ENCODE measurements at places on chromosomes 3 and 15. TPM values are rescaled to one million over a fixed set of nuclear protein-coding genes. Genes with fewer than 3 reads are reported as not detected.

GRCh38 chr15:64501396-64501715 lies 41.0 kb downstream of the ZNF609 start:
- H3K4me1 ChIP-seq = peaks cover 3% of the 10 kb centered on the region
- H3K36me3 ChIP-seq = peaks cover 29% of the 10 kb centered on the region
- no peak for DNase-seq
- H3K4me3 ChIP-seq = no peak overlapping the region

DNA sequence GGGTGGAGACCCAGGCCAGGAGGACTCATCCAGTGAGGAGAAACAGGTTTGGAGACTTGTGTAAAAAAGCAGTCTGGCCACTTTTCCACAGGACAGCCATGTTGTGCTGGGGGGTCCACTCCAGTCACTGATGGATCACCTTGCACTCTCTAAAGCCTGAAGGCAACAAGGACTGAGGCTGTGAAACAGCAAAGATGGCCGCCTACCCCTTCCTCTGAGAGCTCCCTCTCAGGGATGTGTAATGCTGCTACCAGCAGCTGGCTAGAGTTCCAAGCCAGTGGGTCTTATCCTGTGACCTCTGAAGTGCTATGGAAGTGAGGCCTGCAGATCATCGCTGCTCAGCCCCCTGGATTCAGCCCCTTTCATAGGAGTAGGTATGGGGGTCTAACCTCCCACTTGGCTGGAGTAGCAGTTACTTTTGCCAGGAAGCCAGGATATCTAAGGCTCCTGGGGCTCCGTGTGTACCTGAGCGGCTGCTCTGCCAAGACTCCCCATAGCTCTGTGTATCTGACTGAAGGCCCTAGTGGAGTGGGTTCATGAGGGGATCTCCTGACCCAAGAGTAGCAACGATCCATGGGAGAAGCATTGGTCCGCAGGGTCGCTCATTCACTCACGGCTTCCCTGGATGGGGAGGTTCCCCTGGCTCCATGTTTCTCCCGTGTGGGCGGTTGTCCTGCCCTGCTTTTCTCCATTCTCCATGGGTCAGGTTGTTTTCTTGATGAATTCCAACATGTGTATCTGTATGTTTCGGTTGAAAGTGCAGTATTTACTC lies 69.9 kb upstream of the TNFSF10 start:
- H3K4me3 ChIP-seq = no peak overlapping the region
- H3K27ac ChIP-seq = no peak overlapping the region
- no peaks in the 10 kb centered on the region for H3K4me1 ChIP-seq
- no peak for DNase-seq
- no peaks in the 10 kb centered on the region for H3K27me3 ChIP-seq

- no peak for DNase-seq
- no peak overlapping the region for H3K4me3 ChIP-seq
- H3K36me3 ChIP-seq = no peaks in the 10 kb centered on the region
- no peaks in the 10 kb centered on the region for H3K27me3 ChIP-seq
Measured at GRCh38 chr15:49435174-49435573, 12.1 kb downstream of the FGF7 start.

IGDCC3 gene
- 17.9 TPM for total RNA-seq
